ENCODE measurements at places on chromosomes 2 and 18. TPM values are rescaled to one million over a fixed set of nuclear protein-coding genes. Genes with fewer than 3 reads are reported as not detected.

Gene TNFAIP6
- 0.16 TPM for total RNA-seq

Gene KHK
- 6.0 TPM for total RNA-seq

Gene PTPRN
- 3.5 TPM for total RNA-seq

Gene SNTG2
- not detected for total RNA-seq

Gene AMMECR1L
- total RNA-seq: 15.1 TPM

Gene CNTNAP5
- not detected for total RNA-seq

Gene SCN7A
- not detected for total RNA-seq

Gene CFAP65
- total RNA-seq: not detected

Gene BOLA3
- total RNA-seq: 90.3 TPM

Gene IL36RN
- not detected for total RNA-seq

Gene TEX44
- not detected for total RNA-seq

Gene CFAP221
- total RNA-seq: not detected

Gene UGT1A10
- not detected for total RNA-seq

Gene KYNU
- 48.3 TPM for total RNA-seq

Gene NAPG
- 19.5 TPM for total RNA-seq

Gene MYCN
- 0.08 TPM for total RNA-seq

Gene KCNG2
- total RNA-seq: not detected

Gene INPP5D
- 0.72 TPM for total RNA-seq

Gene GALNT13
- 3.8 TPM for total RNA-seq

Gene NCKAP5
- total RNA-seq: 4.9 TPM

Gene IL1F10
- total RNA-seq: not detected

Gene CD8B2
- not detected for total RNA-seq

Gene RMC1
- total RNA-seq: 18.3 TPM

Gene PTPRM
- 47.3 TPM for total RNA-seq

Gene WIPF1
- 15.6 TPM for total RNA-seq

Gene ZNF396
- 1.4 TPM for total RNA-seq

Gene SLC4A3
- total RNA-seq: 6.8 TPM

Gene PLEK
- not detected for total RNA-seq

Gene UGT1A3
- not detected for total RNA-seq

Gene GCKR
- total RNA-seq: not detected

Gene CDH7
- total RNA-seq: 0.08 TPM

Gene NFE2L2
- total RNA-seq: 34.3 TPM

Gene VWC2L
- not detected for total RNA-seq

Gene C2orf72
- 0.40 TPM for total RNA-seq

Gene GAREM2
- 2.4 TPM for total RNA-seq

Gene SATB2
- 7.9 TPM for total RNA-seq

Gene MYL1
- total RNA-seq: not detected

Data from A375 (cell line).